ENCODE measurements at places on chromosomes 3 and 15. TPM values are rescaled to one million over a fixed set of nuclear protein-coding genes. Genes with fewer than 3 reads are reported as not detected.

KBTBD13 gene
- total RNA-seq: not detected

GOLGA6A gene
- total RNA-seq: 0.05 TPM

MINDY4B gene
- not detected for total RNA-seq

GOLGA8Q gene
- 1.1 TPM for total RNA-seq

CCDC54 gene
- total RNA-seq: not detected

CEP19 gene
- total RNA-seq: 7.1 TPM

BTD gene
- total RNA-seq: 22.7 TPM

P2RY1 gene
- 0.08 TPM for total RNA-seq

OXTR gene
- total RNA-seq: 2.7 TPM

RBMS3 gene
- 1.1 TPM for total RNA-seq

UROC1 gene
- not detected for total RNA-seq

CCRL2 gene
- not detected for total RNA-seq

MESP1 gene
- 6.4 TPM for total RNA-seq

TMC3 gene
- total RNA-seq: not detected

NANOGP8 gene
- total RNA-seq: not detected

TMEM44 gene
- 70.1 TPM for total RNA-seq

Measured in Panc1 (cell line).